ENCODE measurements at places on chromosomes 13 and 19.

- no peak for DNase-seq
Observed at GRCh38 chr19:23949611-23950010, 34.9 kb downstream of the ZNF726 start.

DNA sequence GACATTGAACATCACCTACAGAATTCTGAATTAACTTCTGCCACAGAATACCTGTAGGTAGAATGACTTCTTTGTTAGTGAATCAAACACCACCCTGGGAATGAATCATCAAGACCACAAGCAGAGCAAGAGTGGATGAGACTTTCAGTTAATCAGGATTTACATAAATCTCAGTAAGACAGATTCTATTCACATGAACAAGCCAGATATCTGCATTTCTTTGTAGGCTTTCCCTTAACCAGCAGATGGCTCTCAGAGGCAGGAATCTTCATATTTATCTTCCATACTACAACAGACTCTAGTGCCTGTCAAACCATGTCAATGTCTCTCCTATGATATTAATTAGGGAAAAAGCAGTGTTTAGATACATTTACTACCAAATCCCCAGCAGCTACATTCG lies 412.1 kb downstream of the KLF12 start:
- DNase-seq = no peak

- DNase-seq = no peak
Observed at GRCh38 chr19:56423276-56423984, 19.3 kb downstream of the ZNF583 start.

DNA sequence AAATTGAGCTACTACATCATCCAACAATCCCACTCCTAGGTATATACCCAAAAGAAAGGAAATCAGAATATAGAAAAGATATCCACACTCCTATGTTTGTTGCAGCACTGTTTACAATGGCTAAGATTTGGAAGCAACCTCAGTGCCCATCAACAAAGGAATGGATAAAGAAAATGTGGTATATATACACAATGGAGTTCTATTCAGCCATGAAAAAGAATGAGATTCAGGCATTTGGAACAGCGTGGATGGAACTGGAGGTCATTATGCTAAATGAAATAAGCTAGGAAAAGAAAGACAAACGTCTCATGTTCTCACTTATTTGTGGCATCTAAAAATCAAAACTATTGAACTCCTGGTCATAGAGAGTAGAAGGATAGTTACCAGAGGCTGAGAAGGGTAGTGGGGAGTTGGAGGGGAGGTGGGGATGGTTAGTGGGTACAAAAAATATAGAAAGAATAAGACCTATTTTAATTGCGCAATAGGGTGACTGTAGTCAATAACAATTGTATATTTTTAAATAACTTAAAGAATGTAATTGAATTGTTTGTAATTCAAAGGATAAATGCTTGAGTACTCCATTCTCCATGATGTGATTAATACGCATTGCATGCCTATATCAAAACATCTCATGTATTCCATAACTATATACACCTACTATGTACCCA lies 27.0 kb upstream of the HNRNPA1L2 start:
- DNase-seq = no peak

DNA sequence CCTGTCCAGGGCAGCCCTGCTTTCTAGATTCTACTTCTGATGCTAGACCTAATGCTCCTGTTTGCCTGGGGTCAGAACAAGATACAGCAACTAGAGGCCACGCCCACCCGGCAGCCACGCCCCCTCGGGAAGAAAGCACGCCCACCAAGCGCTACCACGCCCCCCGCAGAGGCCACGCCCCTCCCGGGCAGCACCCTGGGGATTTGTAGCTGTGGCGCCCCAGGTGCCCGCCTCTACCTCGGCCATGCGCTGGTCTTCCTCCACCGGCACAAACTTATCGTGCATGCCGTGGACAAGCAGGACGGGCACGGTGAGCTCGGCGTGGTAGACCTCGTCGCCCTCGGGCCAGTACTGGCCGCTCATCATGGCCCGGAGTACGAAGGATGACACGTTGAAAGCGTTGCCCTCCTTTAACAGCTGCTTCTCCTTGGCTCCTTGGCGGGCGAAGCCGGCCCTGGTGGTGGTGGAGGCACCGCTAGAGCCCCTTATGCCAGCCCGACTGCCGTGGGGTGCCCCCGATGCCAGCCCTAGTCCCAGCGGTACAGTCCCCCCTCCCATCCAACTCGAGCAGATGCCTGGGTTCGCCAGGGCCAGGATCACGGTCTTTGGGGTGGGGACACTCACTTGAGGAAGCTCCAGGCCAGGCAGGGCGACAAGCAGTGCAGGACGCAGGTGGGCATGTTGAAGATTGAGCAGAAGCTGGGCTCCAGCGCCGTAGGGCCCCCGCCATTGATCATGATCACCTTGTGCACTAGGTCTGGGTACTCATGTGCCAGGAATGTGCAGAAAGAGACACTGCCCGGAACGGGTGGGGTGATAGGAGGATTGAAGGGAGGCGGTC lies 9.0 kb downstream of the ABHD8 start:
- no peak for DNase-seq

DNA sequence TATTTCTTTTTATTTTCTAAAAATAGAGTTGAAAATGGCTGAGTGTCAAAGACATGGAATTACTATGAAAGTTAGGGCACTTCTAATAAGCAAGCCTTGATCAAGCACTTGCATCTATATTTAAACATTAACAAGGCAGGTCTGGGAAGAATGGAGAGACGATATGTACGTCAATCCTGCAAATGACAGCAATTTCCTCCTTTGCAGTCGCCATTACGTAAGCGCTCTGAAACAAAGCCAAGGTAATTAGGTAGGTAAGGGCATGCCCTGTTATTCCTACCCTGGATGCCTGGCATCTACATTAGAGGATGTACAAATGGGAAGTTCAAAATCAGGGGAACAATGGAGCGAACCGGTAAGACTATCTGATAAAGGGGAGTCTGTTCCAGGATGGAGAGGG lies 664.0 kb upstream of the ARGLU1 start:
- no peak for DNase-seq

DNA sequence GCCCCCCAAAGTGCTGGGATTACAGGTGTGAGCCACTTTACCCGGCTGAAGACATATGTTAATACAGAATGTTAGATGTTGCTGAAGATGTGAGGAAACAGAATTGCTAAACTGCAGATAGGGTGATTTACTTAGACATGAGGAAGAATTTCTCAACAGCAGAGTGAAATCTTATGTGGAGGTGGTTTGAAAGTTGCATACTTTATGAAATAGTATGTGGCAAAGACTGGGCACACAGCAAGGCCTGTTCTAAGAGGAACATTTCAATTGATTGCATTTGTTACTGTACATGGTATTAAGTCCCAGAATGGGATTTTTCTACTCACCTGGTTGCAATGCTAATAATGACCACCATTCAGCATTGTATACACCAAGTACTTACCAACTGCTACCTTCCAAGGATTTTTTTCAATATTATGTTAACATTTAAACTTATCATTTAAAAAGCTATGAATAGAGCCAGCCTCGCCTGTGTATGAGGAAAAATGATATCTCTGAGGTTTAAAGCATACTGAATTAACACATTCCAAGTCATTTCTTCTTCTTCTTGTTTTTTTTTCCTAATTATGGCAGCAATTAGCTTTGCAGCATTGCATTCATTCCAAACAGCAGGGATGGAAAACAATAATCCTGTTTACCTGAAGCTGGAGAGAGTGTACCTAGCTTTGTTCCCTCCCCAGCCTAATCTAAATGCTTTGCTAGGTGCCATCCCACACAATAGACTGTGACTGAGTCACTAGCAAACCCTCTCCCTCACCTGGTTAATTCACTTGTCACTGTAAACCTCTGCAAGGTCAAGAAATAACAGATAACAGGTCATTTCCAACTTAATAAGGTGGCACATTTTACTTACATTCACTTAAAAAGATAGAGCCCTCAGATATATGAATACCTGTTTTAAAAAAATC lies 19.4 kb upstream of the KLF5 start:
- DNase-seq = no peak

- DNase-seq = no peak
Observed at GRCh38 chr19:56566904-56567273, 379 bp upstream of the ZNF470 start.

GRCh38 chr13:30276178-30276577 lies 31.2 kb downstream of the KATNAL1 start:
- DNase-seq = no peak

GRCh38 chr19:36051236-36051635 lies 2.8 kb downstream of the THAP8 start:
- no peak for DNase-seq

DNA sequence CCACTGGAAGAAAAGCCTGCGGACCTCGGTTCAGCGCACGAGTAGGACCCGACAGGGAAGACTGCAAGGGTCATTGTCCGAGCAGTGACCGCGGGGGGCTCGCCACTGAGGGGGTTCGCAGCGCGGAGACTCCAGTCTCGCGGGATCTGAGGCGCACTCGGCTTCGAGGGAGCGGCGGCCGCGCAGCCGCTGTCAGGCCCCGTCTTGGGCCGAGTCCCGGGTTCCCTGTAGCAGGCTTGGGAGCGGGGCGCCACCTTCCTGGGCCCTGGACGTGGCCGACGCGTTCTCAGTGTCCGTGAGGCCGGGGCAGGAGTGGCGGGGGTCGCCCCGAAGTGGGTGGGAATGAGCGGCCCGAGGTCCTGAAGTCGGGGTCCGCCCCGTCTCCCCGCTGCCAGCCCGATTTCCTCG lies 474 bp upstream of the FAM174C start:
- no peak for DNase-seq

DNA sequence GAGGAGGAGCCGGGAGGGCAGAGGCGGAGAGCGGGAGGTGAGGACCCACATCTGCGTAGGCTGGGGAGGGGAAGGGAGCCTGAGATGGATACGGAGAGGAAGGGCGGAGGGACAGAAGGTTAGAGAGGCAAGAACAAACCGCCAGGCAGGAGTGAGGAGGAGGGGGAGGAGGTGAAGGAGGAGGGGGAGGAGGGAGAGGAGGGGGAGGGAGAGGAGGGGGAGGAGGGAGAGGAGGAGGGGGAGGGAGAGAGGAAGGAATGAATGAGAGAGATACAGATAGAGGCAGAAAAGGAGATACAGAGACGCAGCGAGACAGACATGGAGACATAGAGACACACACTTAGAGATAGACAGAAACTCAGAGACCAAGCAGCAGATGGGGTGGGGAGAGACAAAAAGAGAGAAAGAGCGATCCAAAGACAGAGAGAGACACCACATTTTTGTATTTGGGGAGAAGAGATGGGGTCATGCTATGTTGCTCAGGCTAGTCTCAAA lies 782 bp upstream of the CA11 start:
- DNase-seq = no peak

DNA sequence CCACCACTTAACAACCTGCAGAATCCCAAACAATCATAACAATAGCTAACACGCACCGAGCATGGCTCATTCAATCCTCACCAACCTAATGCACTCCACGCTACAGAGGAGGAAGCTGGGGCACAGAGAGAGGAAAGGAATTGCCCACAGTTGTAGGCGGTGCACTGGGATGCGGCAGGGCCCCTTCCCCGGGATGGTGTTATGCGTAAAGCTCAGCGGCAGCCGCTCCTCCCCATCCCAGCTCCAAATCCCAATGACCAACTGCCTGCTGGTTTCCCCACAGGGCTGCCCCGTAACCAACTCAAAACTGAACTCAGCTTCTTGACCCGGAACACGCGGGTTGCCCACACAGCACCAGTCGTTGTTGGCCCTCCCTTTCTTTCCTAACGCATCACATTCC lies 42.2 kb downstream of the SERP2 start:
- DNase-seq = no peak

- no peak for DNase-seq
Observed at GRCh38 chr19:3818466-3818865, 32.3 kb upstream of the MATK start.

DNA sequence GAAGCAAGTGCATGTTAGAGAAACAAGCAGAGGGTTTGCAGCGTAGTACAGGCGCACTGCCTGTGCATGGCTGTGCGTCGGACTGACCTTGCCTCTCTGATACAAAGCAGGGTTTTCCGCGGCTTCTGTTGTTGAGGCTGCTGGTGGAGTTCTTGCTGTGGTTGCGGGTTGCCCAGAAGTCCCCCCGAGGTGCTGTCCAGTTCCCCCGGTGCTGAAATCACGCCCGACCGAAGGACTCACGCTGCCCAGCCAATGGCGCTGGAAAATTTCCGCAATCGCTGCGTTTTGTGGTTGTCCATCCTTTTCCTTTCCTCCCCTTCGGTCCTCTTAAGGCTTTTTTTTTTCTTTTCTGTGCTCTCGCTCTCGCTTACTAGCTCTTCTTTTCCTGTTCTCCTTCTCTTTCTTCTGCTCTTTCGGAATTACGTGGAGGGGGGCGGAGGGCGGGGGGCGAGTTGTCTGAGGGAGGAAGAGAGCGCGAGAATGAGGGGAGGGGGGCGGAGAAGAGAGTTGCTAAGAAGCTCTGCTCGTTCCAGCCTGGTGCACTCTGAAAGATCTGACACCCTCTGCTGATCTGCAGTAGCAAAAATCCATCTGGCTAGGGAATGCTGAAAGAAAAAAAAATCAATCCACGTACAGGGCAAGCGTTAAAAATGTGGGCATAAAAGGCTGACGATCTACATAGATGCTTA lies at the start of gene SLITRK1:
SLITRK1 (minus strand) TSS at position 558 of the 689 bp plus-strand sequence. CDS start 967 bp downstream, outside the sequence.
- no peak for DNase-seq

GRCh38 chr19:35303357-35303915 lies 11.5 kb downstream of the MAG start:
- no peak for DNase-seq

GRCh38 chr13:114324334-114324733 lies 10.0 kb downstream of the CHAMP1 start:
- DNase-seq = no peak

DNA sequence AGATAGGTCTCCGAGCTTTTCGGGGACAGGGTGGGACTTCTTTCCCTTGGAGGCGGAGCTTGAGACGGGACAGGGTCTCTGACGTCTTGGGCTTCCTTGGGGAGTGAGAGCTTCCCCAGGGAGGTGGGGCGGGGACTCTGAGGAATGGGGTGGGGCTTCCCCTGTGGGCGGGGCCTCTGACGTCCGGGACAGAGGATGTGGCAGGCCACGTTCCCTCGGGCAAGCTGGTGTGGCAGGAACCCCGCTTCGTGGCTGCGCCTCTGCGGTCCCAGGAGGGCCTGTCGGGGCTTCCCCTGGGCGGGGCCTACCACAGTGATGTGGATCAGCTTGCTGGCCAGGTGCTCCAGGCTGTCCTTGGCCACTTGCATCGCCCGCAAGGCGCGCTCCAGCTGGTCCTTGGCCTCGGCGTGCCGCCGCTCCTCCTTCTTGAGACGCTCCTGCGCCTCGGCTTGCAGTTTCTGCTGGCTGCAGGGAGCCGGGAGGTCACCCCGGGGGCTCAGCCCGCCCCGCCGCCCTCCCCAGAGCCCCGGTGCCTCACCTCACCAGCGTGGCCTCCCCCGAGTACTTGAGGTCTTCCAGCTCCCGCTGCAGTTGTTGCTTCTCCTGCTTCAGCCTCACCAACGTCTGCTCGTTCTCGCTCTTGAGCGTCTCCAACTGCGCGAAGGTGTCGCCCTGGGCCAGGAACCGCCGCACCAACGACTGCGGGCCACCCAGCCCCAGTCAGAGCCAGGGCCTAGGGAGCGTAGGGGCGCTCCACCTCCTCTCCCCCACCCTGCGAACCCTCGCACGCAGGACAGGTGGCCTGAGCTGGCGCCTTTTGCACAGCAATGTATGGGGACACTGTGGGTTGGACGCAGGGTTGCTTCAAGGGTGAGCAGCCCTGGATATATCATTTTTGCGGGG lies 3.3 kb upstream of the RGL3 start:
- DNase-seq = peak; percentile 39

GRCh38 chr13:73059460-73060250 lies 850 bp downstream of the KLF5 start:
- DNase-seq = peak; percentile 21

All from stimulated activated CD8-positive, alpha-beta memory T cell treated with anti-CD3 and anti-CD28 coated beads, Interleukin-2, amount 100 ng/mL, for 1 hour (primary cell).